CD4-positive, alpha-beta T cell treated with Interleukin-6 for 4 hours (primary cell): ENCODE measurements at places on chromosomes 13 and 19.

- DNase-seq, result peak; percentile 74
Measured at GRCh38 chr19:12202250-12202649, 39.4 kb downstream of the ZNF136 start.

- DNase-seq, result no peak
Measured at GRCh38 chr19:7739801-7740681, 7.3 kb downstream of the CD209 start.

DNA sequence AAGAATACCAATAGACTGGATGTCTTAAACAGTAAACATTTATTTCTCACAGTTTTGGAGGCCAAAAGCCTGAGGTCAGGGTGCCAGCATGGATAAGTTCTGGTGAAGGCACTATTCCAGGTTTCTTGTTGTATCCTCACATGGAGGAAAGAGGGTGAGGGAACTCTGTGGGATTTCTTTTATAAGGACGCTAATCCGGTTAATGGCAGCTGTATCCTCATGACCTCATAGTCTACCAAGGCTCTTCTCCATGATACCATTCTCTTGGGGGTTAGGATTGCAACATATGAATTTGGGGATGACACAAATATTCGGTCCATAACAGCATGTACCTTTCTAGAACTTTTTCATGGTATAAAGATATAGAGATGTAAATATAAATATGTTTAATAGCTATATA lies 412.0 kb downstream of the LMO7 start:
- no peak for DNase-seq

DNA sequence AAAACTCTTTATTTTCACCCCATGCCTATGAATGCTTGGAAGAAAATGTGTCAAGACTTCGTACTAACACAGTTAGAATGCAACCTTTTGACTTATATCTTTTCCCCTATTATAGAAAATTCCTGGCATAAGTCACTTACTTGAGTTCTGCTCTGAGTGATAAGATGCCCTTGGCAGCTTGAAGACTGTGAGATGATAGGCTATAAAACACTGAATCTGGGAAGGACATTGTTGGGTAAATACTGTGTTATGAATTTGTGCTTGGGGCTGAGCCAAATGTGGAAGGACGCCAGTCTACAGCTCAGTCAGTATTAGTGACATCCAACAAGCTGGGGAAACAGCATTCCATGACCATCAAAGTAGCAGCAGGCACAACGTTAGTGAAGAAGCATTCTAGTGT lies 368.0 kb upstream of the SGCG start:
- no peak for DNase-seq

DNA sequence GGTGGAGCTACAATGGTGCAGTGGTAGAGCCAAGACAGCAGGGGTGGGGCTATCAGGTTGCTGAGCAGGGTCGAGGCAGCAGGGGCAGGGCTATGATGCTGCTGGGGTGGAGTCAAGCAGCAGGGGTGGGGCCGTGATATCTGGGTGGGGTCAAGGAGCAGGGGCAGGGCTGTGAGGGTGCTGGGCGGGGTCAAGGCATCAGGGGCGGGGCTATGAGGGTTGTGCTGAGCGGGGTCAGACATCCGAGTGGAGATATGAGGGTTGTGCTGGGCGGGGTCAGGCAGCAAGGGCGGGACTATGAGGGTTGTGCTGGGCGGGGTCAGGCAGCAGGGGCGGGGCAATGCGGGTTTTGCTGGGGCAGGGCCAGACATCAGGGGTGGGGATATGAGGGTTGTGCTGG lies 14.7 kb downstream of the HCN2 start:
- no peak for DNase-seq

DNA sequence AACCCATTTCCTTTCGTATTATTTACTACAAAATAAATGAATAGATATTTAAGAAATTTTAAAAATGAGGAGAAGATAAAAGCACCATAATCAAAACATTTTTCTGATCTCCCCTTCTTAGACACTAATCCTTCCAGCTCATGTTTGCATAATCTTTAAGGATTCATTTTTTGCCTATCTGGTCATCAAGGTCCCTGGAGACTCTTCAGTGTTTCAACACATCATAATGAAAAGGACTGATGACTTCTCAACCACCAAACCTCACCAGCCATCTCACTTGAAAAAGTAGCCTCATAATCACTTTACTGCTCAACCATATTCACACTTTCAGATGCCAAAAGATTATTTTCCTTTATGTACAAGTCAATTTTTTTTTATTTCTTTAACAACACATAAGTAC lies 80.1 kb downstream of the DCLK1 start:
- no peak for DNase-seq

GRCh38 chr13:44199627-44200207 lies 173.9 kb upstream of the SERP2 start:
- DNase-seq, result no peak

DNA sequence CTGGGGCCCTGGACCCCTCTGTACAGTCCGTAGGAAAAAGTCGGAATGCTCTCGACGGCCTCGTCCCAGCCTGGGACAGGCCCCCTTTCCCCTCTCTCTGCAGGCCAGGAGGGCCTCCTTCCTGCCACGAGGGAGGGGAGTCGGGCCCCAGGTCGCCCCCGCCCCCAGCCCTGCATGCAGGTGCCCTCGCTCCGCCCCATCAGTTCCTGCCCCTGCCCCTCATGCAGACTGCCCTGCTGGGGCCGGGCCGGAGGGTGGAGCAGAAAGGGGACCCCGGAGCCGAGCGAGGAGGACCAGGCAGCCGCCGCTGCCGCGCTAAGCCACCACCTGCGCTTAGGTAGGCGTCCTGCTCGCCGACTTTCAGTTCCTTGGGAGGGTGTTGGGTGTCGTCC lies 7.3 kb downstream of the LYL1 start:
- DNase-seq, result peak; percentile 30

DNA sequence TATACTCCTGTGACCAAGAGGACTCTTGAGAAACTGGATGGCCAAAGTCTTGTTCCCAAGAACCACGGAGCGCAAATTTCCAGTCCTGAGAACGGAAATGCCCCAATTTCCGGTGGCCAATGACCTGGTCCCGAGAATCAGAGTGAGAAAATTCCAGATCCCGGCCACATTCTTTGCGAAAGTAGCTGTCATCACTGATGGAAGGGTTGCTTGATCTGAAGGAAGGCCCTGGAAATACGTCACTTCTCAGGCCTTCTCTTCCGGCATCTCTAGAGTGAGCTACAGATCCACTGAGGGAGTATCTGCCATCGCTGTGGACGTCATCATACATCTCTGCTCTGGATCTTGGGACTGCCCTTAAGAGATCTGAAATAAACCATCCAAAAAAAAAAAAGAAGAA lies 7.5 kb downstream of the SUGP2 start:
- no peak for DNase-seq

GRCh38 chr13:34637138-34637537 lies 304.9 kb upstream of the NBEA start:
- DNase-seq, result no peak

DNA sequence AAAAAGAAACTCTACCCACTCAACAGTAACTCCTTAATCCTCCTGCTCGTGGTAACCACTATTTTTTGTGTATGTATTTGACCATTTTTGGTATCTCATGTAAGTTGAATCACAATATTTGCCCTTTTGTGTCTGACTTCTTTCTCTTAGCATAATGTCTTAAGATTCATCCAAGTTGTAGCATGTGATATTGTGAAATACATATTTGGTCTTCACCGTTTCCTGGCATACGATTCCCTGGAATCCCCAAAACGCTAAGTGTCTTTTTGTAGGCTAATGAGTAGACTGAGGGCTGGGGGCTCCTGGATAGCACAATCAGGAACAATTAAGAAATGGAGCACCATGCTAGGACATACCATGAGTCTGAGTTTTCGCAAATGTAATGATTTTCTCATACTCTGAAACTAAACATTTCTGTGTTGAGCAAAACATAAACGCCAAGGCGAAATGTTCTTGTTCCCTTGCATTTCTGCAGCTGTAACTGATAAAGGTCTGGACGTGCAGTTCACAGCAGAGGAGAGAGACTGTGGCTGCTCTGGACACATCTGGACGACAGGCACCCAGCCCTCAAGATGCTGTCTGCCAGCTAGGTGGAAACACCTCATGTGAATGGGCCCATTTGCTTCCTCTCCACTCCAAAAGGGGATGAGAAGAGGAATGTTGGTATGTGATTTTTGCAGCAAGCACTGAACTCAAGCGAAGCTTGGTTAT lies 38.4 kb downstream of the BRD4 start:
- no peak for DNase-seq

- DNase-seq, result no peak
Measured at GRCh38 chr19:37513397-37513796, 6.7 kb downstream of the ZNF793 start.

GRCh38 chr13:50513300-50513877 lies 330.1 kb downstream of the DLEU7 start:
- no peak for DNase-seq

GRCh38 chr13:29499506-29500165 lies 95.9 kb downstream of the SLC7A1 start:
- no peak for DNase-seq

DNA sequence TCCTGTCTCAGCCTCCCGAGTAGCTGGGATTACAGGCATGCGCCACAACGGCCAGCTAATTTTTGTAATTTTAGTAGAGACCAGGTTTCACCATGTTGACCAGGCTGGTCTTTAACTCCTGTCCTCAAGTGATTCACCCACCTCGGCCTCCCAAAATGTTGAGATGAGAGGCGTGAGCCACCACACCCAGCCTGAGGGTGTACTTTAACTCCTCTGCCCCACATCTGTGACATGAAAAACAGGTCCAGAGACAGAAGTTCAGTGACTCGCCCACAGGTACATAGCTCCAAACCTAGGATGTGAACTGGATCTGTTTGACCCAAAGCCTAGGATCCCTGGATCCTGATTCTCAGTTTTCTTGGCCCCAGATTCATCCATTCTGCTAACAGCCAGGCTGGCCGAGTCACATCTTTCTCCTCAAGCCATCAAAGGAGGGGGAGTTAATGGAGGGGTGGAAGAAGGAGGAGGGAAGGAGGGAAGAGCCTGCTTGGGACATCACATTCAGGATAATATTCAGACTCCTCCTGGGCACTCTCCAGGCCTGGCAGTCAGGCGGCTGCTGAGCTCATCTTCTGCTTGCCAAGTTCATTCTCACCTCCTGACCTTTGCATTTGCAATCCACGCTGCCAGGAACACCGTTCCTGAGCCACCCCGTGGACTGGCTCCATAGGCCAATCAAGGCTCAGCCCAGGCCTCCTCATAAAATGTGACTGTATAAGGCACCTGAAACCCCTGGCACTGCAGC lies 3.1 kb downstream of the SPC24 start:
- no peak for DNase-seq

DNA sequence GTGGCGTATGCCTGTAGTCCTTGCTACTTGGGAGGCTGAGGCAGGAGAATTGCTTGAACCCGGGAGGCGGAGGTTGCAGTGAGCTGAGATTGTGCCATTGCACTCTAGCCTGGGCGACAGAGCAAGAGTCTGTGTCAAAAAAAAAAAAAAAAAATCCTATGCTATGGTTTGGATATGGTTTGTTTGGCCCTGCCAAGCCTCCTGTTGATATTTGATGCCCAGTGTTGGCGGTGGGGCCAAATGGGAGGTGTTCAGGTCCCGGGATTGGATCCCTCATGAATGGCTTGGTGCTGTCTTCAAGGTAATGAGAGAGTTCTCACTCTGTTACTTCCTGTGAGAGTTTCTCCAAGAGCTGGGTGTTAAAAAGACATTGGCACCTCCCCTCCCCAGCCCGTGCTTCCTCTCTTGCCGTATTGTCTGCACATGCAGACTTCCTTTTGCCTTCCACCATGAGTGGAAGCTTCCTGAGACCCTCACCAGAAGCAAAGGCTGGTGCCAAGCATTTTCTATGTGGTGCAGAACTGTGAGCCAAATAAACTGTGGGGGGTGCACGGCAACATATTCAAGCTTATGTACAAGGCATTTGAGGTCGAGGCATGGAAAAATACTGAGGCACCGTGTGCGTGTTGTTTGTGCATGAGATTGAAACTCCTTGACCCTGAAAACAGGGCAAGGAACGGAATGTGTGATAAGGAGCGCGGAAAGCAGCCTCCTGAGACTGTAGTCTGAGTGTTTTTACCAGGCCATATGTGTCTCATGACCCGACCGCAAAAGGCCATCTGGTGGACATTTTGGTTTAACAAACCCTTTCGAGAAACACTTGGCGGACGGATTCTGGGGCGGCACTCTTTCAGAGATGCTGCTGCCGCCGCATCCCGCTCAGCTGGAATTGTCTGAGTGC lies 7.3 kb downstream of the SIGLEC9 start:
- peak; percentile 71 for DNase-seq

- no peak for DNase-seq
Measured at GRCh38 chr19:35266520-35267352, 2.0 kb upstream of the USF2 start.

- DNase-seq, result no peak
Measured at GRCh38 chr13:41296879-41297646, 14.0 kb upstream of the NAA16 start.

DNA sequence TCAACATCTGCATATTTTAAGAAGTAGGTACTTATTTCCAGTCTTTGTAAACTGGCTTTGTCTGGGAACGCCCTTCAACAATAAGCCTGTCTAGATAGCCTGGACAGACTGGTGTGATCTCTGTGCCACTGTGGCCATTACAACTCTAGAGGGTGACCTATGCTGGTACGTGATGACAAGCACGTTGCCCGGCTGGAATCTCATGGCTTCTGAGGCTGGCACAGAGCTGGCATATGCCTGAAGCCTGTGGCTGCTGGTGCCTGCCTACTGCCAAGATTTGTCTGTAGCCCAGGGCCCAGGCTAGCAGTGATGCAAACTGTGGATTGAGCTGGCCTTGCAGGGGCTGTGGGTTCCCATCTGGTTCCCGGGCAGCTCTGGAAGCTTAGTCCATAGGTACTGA lies 34.0 kb downstream of the IGFL3 start:
- DNase-seq, result no peak

- no peak for DNase-seq
Measured at GRCh38 chr13:36639610-36640009, 34.2 kb upstream of the SERTM1 start.

DNA sequence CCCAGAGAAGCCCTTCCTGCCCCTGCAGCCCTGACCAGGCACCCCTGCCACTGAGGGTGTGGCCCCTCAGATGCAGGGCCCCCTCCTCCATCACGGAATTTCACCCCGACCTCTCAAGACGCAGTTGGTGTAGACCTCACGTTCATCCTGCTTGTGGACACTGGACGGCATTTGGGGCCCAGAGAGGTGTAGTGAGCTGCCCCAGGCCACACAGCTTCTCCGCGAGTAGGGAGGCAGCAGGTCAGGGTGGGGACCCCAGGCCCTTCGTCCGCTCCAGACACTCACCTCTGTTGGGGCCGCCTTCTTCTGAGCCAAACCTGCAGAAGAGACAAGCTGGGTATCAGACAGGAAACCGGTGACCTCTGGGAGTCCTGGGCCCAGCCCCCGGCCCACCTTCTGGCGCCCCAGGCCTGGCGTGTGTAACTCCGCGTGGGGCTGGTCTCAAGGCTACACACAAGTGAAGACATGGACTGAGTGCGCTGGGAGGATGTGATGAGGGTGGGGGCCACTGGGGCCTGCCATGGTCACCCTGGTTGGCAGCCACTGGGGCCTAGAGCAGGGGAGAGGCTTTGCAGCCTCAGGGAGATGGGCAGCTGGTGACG lies 33.1 kb downstream of the PIP5K1C start:
- DNase-seq, result no peak

DNA sequence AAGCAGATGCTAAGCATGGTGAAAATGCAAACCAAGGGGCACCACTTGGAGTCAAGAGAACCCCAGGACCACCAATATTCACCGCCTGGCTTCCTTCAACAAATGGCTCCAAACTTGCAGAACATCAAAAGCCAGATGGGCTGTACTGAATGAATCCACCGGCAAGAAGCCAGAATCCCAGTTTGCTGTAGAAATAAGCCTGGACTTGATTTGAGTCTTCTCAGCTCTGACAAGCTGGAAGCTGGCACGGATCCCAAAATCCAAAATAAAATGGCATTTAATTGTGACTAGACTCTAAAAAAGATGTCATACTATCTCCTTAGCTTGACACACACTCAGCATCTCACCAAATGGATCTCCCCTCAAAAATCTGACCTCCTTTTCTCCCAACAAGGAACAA lies 11.9 kb downstream of the EFNB2 start:
- DNase-seq, result no peak
